ENCODE measurements at places on chromosomes 6 and 20.

DNA sequence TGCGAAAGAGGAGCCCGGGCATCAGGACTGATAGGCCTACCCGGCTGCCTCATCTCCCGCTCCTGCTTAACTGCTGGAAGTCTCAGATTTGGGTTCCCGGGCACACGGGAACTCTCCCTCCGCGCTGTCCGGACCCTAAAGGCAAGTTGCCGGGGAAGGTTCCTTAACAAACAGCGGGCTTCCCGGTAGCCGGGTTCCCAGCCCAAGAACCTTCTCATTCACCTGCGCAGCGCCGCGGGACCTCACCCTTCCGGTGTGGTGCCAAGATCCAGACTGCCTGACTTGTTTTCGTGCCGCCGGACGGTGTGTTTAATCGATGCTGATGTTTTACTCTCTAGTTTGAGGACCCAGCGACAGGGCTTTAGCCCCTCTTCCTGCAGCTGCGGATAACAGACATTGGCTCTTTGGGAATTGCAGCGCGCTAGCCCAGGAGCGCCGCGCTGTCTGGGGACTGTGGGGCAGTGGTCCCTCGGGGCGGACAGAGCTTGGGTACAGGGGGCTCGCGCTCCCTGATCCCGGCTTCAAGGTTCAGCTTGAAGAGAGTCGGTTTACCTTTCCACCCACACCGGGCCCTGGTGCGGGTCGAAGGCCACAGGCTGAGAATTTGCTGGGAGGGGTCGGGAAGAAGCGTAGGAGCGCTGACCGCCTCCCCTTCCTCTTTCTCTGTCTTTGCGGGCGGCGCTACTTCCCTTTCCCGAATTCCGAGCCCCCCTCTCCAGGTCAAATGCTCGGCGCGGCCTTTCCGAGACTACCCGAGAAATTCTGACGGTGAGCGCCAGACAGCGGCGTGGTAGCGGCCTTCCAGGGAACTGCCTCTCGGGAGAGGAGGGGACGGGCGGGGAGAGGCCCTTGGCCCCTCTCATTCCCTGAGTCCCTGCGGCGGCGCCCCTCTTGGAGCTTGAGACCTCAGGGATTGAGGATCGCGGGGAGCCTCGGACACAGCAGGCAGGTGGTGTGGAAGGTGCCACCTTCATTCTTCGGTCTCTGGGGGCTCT lies 17.2 kb downstream of the ABT1 start:
- no peak for DNase-seq

DNA sequence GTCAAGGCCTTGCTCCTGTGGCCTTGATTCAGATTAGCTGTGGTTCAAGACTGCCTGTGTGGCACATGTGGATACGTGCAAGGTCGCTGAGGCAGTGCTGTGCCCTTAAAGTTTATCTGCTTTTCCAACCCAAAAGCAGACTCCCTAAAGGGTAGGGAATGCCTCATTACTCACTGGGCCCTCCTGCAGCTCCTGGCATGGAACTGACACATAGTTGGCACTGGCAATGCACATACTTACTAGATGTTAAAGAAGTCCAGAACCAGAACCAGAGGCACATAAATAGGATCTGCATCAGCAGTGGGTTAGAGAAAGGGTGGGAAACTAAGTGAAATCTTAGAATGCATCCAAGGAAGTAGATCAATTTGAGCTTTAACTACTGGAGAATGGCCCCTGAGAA lies 90.6 kb upstream of the MLN start:
- DNase-seq, result peak; percentile 38

DNA sequence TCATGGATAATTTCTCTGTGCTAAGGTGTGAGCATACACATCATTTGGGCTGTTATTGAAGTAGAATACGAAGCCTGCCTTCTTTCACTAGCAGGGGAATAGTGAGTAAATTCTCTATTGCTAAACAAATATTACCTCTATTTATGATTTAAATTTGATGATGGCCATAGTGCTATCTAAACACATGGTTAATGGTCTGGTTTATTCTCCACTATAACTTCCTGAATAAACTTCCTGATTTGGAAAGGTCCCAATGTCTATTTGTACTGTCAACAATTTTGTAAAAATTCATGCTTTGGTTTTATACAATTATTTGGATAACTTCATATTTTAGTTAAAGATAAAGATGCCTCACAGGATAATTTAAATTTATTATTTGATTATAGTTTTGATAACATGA lies 400.8 kb downstream of the ARHGAP18 start:
- no peak for DNase-seq

- no peak for DNase-seq
Measured at GRCh38 chr6:84811351-84811750, 47.0 kb upstream of the TBX18 start.

DNA sequence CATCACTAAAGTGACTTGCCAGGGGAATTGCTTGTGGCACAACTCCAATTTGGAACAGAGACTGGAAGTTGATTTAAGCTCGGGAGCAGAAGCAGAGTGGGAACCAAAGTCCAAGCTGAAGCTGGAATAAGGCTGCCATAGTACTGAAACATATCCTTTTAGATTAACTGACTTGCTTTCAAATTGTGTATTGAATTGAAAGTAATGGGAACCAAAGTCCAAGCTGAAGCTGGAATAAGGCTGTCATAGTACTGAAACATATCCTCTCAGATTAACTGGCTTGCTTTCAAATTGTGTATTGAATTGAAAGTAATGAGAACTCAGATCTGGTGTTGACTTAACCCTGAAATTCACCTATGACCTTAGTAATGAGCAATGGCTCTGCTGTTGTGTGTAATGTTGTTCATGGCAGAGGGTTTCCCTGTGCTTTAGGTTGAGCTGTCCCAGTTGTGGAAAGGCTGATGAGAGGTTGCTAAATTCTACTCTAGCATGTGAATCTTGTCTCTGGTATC lies 40.2 kb downstream of the CENPW start:
- DNase-seq, result no peak

GRCh38 chr20:3315136-3315535 lies 76.1 kb upstream of the SLC4A11 start:
- no peak for DNase-seq

DNA sequence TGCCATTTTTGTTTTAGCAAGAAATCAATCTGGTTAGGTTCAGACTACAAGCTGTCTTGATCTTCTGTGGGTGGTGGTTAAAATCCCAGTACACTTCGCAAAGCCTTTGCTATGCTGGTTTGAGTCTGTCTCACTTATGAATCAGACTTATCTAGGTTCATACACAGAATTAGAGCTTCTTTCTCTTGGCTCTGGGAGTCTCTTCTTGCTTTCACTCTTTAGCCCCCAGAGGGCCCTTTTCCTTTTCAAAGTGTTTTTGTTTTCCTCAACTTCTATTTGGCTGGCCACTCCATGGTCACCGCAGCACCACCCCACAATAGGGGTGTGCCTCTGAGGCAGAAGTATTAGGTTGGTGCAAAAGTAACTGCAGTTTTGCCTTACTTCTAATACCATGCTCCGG lies 21.3 kb downstream of the ECI2 start:
- no peak for DNase-seq

DNA sequence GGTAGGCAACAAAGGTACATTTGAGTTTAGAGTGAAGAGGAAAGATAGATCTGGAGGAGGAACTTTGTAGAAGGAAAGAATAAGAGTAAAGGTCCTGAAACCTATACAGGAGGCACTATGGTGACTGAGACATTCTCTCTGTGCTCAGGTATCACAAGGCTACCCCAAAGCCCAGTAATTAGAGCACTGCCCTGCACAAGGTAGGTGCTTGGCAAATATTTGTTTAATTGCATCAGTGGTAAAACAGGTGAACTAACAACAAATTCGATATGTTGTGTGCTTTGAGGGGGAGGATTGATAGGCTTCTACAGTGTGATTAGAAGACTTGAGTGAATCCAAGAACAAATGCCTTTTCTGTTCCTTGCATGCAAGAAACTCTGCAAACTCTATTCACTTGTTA lies 6.8 kb upstream of the TSHZ2 start:
- DNase-seq, result no peak

- DNase-seq, result no peak
Measured at GRCh38 chr6:84278321-84278998, 51.0 kb upstream of the CEP162 start.

DNA sequence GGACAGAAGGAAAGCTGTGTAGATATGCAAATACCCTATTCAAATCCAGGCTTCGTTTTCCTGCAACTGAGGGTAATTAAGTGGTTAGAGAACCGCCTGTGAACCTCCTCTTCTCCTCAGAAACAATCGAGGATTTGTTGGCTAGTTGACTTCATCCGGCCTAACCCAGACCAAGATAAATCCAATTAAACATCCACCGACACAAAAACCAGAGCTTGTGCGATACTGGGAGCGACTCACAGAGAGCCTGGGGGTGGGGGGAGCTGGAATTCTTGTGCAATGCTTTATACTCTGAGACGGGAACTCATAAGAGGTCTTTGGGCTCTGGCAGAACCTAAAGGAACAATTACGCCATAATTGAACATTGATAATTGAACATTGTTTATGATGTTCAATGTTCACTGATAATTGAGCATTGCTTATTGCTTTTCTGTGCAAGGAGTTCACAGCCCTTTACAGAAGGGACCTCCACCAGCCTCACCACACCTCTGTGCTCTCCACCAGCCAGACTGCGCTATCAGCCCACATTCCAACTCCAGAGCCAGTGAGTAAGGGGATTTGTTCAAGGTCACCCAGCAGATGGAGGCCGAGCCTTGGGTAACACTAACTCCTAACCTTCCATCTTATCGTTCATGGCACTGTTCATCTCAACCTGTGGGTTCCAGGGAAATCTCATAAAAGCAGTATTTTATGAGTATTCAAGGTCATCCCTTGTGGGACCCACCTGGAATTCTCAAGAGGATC lies 429.6 kb upstream of the JARID2 start:
- DNase-seq, result no peak

DNA sequence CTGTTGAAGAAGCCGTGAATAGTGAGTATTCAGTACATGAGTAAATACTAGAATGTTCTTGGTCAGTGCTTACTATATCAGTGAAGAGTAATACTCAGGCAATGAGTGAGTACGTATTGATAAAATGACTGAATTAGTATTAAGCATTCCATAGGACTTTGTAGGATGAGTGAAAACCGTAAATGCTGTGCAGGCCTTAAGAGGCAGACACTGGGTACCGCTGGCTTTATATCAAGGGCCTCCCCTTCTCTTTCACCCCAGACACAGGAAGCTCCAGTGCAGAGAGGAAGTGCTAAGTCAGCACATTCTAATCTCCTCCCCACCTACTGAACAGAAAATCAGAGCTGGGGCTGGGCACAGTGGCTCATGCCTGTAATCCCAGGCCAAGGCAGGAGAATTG lies 24.2 kb downstream of the POFUT1 start:
- no peak for DNase-seq

GRCh38 chr6:26273673-26274588 lies 91.1 kb upstream of the BTN3A2 start:
- DNase-seq, result no peak

DNA sequence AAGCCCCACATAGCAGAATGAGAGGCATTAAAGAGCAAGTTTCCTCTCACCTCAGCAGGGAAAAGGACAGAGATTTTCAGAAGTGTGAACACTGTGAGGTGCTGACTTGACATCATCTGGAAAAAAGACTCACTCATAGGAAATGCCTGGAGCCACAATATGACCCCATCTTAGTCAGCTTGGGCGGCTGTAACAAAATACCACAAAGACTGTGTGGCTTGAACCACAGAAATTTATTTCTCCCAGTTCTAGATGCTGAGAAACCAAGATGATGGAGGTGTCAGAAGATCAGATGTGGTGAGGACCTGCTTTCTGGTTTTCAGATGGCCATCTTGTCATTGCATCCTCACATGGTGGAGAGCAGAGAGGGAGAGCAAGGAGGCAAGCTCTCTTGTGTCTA lies 253.1 kb downstream of the ADGB start:
- DNase-seq, result peak; percentile 53

- DNase-seq, result no peak
Measured at GRCh38 chr20:51036226-51036625, 13.3 kb upstream of the KCNG1 start.

GRCh38 chr20:40481337-40481736 lies 207.7 kb downstream of the MAFB start:
- DNase-seq, result no peak

- DNase-seq, result no peak
Measured at GRCh38 chr20:7189231-7189630, 421.7 kb downstream of the BMP2 start.

- DNase-seq, result no peak
Measured at GRCh38 chr6:39430871-39431523, 108.5 kb upstream of the KCNK16 start.

DNA sequence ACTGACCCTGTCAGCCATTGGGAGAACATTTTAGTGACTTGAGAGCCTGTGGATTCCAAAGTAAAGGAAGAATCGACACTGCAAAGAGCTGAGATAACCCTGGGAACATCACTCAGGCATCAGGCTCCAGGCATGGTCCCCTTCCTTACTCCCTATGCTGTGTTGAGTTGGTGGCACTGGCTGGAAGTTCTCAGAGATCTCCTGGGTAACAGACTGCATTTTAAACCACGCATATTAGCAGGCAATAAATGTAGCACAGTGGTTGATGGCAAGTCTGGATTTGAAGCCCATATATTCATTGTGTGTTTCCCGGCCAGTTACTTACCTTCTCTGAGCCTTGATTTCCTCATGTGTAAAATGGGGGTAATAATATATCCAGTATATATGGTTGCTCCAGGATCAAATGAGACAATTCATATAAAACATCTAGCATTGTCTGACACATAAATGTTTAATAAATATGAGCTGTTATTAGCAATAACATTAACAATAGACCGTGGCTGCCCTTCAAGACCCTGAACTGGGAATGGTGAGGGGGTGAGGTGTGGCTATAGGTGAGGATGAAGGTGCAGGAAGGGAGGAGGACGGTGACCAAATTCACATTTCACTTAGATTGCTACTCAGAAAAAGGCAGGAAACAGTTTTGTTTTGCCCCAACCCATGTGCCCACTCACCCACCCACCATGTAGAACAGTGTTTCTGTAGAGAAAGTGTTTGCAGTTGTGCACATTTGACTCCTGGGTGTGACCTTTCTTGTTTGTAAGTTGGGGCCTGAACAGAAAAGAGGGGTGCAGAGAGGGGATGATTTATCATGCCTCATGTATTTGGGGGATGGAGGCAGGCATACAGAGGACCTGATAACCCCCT lies 2.1 kb downstream of the PLCG1 start:
- no peak for DNase-seq

DNA sequence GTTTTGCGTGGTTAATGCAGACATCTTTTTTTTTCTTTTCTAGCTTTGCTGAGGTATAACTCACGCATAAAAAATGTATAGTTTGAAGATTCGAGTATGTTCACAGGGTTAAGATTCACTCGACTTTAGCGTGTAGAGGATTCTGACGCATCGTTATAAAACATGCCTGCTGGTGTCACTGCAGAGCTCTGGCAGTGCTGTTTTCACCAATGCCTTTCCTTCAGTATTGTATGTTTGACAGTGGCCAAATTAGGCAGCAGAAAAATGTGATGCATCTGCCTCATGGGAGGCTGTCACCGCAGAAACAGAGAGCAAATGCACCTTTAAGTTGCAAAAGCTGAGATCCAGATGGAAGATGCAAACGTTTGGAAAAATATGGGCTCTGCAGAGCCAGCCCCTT lies 18.0 kb upstream of the SIRPB2 start:
- peak; percentile 27 for DNase-seq

- no peak for DNase-seq
Measured at GRCh38 chr6:113172531-113172966, 684.6 kb upstream of the MARCKS start.

- no peak for DNase-seq
Measured at GRCh38 chr20:61766921-61767610, 298.6 kb downstream of the TAF4 start.
